ENCODE measurements at places on chromosomes 5 and 9.

DNA sequence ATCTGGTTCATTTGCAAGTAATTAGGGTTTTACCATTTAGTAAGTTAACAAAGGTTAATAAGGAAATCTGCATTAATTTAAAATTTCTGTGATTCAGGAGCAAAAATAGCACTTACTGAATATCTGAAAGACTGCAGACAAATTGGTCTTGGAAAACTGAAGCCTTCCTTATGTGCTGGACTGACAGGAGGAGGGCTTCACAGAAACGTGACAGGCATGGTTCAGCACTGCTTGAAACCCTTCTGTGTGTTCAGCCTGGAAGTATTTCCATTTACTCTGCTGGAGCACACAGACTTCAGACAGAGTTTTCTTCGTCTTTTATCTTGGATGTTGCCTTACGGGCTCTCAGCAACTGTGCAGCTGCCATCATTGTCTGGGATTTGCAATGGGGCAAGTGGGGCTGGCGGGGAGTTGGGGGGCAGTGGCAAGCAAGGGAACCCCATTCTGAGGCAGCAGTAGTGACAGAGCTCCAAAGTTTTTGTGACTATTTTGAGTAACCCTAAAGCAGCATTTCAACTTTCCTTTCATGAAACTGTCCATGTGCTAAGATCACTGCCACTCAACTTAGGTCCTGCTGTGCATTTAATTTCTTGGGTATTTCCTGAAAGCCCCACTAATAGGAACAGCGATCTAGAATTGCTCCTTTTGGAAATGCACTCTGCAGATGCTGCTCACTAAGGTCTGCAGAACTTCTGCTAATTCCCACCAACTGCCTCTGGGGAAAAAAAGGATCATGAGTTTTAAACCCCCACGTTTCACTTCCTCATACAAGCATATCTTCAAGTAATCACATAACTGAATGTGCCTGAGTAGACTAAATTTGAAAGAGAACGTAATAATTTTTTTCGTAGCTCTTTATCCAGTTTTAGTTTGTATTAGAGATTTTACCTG is 56.6 kb downstream of the KCNN2 start:
- DNase-seq = no peak

GRCh38 chr5:145499483-145499882 is 335.7 kb downstream of the PRELID2 start:
- no peak for DNase-seq

GRCh38 chr9:2802494-2802921 is 41.4 kb downstream of the PUM3 start:
- DNase-seq = no peak

DNA sequence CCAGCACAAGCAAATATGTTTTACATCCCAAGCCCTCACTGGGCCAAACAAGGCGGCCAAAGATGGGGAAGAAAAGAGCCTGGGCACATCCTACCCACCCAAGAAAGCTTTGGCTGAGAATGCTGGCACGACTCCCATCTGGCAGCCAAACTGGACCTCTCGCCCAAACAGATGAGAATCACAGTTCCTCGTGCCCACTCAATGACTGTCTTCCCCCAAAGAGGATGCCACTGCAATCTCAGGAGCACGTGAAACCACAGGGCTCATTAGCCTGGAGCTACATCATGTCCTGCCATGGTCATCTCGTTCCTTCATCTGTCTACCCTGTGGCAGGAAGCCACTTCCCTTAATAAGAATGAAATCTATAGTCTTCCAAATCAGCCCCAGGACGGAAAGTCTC is 536.8 kb downstream of the BNC2 start:
- DNase-seq = no peak

GRCh38 chr5:24732184-24732583 is 87.4 kb upstream of the CDH10 start:
- no peak for DNase-seq

- no peak for DNase-seq
Measured at GRCh38 chr5:133324926-133325325, 273.1 kb downstream of the HSPA4 start.

DNA sequence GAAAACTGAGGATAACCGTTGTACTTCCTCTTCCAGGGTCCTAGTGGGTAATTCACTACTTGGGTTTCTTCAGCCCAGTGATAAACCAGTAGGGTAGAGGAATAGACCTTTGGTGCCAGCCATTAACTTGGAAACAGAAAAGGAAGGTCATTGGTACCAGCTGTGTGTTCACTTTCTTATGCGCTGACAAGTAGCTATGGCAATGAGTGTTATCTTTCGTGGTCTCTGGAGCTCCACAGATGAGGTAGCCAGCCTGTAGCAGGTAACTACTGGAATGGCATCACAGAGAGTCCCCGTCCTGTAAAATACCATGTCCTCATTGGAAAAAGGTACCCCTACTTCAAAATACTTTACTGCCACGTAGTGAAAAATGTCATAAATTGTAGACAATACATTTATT is 2.3 kb downstream of the UHRF2 start:
- DNase-seq = no peak

DNA sequence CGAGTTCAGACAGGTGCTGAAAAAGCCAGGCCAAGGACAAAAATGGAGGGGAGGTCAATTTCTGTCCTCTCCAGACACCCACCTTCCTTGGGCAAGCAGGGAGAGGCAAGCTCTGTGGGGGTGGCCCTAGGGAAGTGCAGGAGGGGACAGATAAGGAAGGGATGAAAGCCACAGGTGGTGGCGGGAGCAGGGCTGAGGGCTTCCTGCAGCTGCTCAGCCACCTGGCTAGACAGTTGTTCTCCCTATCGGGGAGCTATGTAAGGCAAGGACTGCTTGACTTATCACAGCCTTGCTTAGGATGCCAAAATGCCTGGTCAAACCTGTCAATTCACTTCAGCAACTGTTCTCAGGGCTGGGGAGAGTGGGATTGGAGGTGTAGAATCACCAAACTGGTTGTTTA is 266.1 kb downstream of the ZSWIM6 start:
- DNase-seq = no peak

DNA sequence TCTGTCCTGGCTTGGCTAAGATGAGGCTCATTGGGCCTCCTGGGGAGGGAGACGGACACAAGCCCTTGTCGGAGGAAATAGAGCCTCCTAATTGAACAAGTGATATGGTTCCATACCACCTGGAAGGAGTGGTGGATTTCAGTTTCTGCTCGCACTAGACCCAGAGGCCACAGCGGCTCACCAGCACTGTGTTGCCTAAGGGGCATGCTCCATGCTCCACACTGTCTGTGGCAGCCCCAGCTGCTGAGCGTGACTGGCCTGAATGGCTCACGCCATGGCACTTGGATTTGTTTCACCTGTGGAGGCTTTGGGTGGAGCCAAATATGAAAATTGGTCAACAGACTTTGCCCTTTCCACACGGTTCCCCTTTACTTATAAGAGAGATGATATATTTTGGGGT is 181.1 kb downstream of the HSPA4 start:
- no peak for DNase-seq

GRCh38 chr9:128244837-128245231 is 31.0 kb downstream of the GOLGA2 start:
- DNase-seq = no peak

- DNase-seq = no peak
Measured at GRCh38 chr5:164234321-164234720, 728.9 kb downstream of the MAT2B start.

DNA sequence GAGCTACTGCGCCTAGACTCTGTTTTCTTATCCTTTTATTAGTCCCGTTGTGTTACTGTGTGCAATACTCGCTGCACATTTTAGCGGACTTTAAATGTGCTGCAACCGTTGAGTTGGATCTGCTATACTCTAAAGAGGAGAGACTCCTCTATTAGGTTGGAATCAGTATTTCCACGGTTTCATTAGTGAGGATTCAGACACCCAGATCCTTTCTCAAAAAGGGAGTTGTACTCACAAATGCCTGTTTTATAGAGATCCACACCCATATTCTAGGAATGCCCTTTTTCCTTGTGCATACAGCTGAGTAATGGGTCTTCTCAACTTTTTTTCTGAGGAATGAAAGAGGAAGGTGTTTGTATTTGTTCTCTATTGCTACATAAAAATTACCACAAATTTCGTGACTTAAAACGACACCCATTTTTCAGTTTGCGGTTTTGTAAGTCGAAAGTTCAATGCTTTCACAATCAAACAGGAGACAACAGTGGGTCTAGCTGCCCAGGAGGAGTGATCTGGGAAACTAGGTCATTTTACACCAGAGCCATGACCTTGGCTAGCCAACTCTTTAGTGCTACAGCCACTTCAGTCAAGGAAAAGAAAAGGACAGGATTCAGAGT is 52.8 kb upstream of the SLC44A1 start:
- DNase-seq = no peak

DNA sequence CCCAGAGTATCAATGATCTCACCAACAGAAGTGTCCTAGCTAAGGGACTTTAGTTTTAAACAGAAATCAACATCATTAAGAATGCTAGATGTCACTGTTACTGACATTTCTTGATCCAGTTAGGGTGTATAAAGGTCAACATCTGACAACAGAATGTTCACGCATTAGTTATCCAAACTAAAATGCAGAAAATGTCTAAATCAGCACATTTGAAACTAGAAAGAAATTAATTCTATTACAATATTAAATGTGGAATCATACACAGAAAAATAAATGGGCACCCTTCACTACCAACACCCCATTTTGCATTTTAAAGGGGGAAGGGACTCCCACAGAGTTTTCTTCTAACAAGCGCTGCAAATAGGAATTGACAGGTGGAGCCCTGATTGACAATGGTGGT is 24.5 kb downstream of the ELAVL2 start:
- DNase-seq = no peak

DNA sequence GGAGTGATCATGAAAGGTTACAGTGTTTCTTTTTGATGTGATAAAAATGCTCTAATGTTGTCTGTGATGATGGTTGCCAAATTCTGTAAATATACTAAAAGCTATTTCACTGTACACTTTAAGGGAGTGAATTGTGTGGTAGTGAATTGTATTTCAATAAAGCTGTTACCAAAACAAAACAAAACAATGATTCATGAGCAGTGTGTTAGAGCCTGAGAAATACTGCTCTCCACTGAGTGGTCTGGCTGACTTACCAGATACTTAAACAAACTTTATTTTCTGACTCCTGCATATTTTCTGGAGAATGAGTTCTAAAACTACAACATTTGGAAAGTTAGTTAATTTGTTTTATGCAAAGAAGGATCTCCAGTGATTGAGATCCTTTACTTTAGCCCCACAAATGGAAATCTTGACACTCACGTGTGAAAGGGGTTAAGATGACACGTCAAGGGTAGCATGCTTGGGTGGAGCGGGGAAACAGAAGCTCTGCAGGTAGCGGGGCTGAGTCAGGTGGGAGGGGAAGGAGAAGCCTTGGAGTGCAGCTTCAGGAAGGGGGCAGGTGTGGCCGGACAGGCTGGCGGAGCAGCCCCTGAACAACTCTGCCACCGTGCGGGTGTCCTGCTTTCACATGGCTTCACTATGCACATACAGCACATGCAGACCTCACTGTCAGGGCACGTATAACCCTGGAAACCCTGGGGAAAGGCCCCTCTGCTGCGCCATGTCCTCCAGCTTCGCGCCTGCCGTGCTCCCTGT is 256.7 kb downstream of the IRX1 start:
- DNase-seq = no peak

- DNase-seq = no peak
Measured at GRCh38 chr5:169697976-169698375, 60.9 kb downstream of the DOCK2 start.

GRCh38 chr5:68227532-68228160 is 12.1 kb downstream of the PIK3R1 start:
- no peak for DNase-seq

DNA sequence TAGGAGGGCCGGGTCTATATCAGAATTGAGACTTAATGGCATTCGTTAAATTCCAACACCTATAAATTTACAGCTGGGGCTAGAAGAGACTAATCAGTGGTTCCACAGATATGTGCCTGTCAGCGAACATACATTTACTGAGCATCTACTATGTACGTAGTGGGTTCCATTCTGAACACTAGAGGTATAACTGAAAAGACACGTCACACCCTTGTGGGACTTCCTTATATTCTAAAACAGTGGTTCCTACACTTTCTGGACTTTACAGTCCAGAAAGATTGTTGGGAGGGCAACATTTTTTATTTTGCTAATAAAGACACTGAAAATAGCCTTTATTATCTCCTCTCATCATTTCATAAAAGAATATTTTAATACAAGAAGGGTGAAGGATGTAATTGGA is 140.5 kb downstream of the SCAMP1 start:
- DNase-seq = no peak

GRCh38 chr5:55073211-55073610 is 29.2 kb upstream of the GZMA start:
- no peak for DNase-seq

DNA sequence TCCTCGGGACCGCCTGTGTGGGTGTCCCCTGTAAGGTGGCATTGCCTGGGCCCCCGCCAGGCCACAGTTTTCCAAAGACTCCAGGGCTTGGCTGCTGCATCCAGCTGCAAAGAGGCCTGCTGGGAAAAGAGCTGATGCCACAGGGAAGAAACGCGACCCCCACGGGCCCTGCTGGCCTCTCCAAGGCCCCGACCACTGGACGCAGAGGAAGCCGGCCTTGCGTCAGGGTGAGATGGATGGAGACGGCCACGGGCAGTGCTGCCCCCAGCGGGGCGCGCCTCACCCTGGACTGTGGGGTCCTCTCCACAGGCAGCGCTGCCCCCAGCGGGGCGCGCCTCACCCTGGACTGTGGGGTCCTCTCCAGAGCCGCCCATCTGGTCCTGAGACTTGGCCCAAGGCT is 21.3 kb upstream of the SLC6A19 start:
- DNase-seq = no peak

- peak; percentile 31 for DNase-seq
Measured at GRCh38 chr5:141560151-141560550, 58.6 kb downstream of the DIAPH1 start.

DNA sequence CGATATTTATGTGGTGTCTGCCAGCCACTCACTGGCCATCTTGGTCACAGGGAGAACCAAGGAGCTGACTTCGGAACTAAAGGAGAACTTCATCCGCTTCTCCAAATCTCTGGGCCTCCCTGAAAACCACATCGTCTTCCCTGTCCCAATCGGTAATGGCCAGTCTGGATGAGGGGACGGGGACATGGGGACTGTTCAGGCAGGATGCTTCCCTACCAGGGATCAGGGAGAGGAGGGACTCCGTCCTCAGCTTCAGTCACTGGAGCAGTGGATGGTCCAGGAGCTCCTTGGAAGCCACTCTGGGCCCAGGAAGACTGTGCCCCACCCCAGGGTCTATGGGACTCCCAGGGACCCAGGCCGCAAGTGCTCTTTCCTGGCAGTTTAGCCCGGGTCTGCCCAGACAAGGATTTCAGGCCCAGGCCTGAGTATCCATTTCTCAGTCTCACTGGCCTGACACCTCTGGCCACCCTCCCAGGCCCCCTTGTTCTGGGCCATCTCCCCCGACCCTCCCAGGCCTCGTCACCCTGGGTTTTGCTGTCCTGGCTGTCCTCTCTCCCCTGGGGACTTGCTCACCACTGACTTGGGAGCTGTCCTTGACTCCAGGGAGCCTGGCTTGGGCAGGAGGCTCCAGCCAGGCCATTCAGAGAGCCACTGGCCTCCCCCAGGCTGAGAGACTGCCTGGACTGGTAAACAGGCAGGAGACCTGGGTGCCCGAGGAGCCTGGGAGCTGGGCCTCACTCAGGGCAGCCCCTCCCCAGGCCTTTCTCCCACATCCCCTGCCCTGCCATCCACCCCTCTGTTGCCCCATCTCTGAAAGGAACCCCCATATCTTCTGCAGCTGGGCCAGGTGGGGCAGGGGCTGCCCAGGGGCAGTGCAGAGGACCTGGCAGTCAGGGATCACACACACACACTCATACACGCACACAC is 3.1 kb downstream of the LCN2 start:
- DNase-seq = no peak
